Activated CD8-positive, alpha-beta memory T cell treated with anti-CD3 and anti-CD28 coated beads, Interleukin-2, amount 50 U/mL, for 4 hours (primary cell): ENCODE measurements at places on chromosomes 7 and 10.

GRCh38 chr10:74255214-74255613 lies 104.2 kb downstream of the ADK start:
- DNase-seq, result no peak

DNA sequence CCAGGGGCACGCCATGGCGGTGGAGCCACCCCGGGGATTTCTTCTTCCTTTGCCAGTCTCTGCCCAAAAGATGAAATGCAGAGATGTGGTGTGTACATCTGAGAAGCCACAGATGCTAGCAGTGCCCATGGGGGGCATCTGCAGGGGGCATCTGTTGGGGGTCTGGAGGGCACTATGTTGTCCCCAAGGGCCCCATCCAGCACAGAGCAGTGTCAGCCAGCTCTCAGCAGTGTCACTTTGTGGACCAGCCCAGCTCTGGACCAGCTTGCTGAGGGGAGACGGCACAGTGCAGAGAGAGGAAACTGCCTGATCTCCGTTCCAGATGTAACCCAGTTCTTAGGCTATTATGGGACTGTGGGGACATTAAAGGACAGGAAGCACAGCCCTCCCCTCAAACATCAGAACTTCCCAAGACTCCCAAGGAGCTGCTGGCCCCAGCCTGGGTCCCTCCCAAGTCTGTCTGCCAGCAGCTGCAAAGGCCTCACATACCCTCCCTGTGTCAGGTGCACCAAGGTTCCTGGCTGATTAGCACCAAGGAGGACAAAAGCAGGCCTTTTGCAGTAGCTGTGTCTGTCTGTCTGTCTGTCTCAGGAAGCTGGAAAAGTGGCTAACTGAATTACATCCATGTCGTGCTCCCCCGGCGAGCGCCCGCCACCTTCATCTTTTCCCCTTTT lies 536.5 kb downstream of the PTPRN2 start:
- no peak for DNase-seq

DNA sequence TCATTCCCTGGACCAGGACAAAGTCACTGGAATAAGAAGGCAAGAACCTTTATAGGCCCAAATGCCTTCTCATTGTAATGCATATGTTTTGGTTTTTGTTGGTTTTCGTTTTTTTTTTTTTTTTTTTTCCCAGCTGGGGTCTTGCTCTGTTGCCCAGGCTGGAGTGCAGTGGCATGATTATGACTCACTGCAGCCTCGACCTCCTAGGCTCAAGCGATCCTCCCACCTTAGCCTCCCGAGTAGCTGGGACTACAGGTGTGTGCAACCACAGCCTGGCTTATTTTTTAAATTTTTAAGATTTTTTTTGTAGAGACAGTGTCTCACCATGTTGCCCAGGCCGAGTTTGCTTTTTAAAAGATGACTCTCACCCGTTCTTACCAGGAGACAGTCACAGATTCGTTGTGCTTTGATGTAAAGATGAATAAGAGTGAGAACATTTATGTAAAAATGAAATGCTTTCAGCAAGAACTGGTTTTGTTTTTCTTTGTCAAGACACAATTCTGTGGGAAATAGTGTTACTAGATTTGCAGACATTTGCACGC lies 7.6 kb downstream of the IQCE start:
- no peak for DNase-seq

GRCh38 chr10:114714281-114714741 lies 56.2 kb upstream of the ABLIM1 start:
- no peak for DNase-seq

DNA sequence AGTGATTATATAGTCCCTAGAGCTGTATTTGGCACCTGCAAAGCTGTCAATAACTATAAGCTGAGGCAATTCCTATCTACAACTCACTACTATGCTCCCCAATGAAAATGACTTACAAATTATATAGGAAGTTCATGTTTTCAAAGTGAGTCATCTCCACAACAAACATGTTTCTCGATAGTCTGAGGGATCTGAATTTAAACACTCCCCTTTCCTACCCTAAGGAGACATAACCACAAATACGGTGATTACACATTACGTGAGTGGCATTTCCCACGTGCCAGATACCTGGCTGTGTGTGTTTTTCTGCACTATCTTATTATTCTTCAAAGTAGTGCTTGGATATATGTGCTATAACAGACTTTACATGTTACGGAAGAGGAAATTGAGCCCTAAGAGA lies 122.5 kb upstream of the C1QL3 start:
- no peak for DNase-seq

GRCh38 chr7:17058568-17058967 lies 176.8 kb upstream of the AGR3 start:
- no peak for DNase-seq

GRCh38 chr10:124693396-124693795 lies 50.8 kb downstream of the FAM53B start:
- DNase-seq, result no peak

DNA sequence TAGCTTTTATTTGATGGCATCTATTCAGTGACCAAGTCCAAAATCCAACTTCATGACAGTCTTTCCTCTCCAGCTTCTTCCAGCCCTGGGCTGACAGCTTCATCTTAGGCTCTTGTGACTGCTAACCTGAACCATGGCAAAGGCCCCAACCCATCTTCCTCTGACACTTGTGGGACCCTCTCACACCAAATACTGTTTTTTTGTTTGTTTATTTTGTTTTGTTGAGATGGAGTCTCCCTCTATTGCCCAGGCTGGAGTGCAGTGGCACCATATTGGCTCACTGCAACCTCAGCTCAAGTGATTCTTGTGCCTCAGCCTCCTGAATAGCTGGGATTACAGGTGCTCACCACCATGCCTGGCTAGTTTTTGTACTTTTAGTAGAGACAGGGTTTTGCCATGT lies 265.2 kb downstream of the GATA3 start:
- no peak for DNase-seq

DNA sequence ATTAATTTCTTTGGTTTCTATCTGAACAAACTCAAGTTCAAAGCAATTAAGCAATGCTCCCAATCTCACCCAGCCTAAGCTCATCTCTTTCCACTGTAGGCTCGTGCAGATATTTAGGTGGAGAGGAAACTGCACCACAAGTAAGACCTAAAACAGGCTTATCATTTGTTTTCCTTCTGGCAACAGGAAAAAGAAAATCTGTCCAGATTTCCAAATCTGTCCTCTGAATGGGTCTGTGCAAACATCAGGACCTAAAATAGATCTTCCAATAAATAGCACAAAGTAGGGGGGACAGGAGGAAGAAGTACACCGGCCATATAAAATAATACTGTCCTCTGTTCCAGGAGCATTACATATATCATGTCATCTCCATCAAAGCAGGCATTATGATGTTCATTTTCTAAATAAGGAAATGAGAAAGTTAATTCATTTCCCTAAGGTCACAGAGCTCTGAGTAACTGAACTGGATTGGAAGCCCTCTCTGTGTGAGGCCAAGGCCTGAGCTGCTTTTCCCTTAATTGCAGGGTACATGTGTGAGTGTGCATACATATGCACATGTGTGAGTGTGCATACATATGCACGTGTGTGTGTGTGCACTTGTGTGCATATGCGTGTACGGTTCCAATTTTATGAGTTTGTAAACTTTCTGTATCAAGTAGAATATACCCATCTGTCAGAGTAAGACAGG lies 92.8 kb upstream of the PARD3 start:
- no peak for DNase-seq

DNA sequence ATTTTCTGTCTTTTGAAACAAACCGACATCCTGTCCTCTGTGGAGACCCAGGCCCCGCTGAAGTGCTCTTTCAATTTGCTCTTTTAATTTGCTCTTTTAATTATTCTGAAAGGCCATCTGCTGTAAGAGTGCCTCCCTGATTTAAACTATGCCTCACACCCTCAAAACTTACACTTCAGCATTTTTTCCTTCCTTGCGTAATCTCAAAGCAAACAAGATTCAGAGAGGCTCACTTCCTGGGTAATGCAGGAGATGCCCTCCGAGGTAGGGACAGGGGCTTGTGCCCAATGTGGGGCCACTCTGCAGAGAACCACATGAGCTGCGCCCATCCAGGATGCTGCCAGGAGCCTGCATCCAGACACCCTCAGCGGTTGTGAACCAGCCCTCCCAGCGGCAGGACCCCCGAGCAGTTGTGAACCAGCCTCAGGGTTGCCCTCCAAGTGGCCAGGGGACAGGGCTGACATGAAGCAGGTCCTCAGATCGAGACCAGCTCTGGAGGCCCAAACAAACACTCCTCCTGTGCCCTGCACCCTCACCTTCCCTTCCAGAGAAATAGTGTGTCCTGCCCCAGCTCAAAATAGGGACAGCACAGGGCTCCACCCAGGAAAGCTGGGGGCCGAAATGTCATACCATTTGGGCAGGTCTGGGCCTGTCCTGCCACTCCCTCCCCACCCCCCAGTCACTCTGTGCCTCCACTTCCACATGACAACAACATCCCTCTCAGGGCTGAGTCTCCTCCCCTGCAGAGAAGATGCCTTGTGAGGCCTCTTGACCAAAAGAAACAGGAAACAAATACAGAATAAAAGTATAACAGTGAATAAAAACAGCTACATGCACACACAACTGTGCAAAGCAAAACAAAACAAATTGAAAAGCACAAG lies 190.4 kb downstream of the PTPRN2 start:
- no peak for DNase-seq

- no peak for DNase-seq
These were observed 84.8 kb downstream of the FAM53B start for GRCh38 chr10:124659380-124659779.

GRCh38 chr7:78176171-78176570 lies 377.6 kb downstream of the PHTF2 start:
- no peak for DNase-seq

GRCh38 chr7:12389089-12389700 lies 14.5 kb downstream of the VWDE start:
- DNase-seq, result no peak

DNA sequence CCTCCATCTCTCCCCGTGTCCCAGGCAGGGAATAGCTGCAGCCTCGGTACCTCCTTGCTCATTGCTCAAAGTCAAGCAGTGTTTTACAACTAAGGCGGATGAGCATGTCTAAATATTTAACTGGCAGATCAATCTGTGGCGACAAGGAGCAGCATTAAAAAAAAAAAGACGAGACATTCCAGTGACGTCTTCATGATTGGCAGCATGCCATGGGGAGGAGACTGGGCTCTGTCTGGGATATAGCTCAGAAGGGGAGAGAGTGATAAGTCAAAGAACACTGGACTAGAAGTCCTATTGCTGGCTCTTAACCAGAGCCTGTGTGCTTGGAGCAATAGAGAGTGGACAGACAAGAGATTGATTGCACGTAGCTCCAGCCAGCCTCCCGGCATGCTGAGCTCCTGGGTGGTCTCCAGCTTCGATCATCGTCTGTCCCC lies 287.5 kb upstream of the PODXL start:
- DNase-seq, result no peak

GRCh38 chr7:22782616-22783232 lies 39.9 kb downstream of the TOMM7 start:
- peak; percentile 64 for DNase-seq

DNA sequence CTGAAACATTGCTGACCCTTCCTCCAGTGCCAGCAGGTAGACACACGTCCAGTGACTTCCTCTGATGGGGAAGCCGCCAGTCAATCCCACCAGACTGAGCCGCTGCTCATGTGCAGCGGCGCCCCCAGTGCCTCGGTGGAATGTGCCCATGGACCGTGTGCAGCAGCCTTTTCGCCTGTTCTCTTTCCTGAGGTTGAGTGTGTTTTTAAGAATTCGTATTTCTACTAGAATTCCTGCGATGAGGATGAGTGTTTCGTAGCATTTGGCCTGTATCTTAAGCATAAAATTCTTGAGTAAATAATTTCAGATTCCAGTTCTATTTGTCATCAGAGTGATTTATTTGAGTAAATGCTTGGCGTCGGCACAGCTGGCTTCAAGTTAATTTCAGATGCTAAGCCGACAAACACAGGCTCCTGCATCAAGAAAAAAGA lies 35.4 kb downstream of the BNIP3 start:
- DNase-seq, result no peak

- DNase-seq, result peak; percentile 47
These were observed 4.8 kb upstream of the POLR1F start for GRCh38 chr7:19713676-19714075.

DNA sequence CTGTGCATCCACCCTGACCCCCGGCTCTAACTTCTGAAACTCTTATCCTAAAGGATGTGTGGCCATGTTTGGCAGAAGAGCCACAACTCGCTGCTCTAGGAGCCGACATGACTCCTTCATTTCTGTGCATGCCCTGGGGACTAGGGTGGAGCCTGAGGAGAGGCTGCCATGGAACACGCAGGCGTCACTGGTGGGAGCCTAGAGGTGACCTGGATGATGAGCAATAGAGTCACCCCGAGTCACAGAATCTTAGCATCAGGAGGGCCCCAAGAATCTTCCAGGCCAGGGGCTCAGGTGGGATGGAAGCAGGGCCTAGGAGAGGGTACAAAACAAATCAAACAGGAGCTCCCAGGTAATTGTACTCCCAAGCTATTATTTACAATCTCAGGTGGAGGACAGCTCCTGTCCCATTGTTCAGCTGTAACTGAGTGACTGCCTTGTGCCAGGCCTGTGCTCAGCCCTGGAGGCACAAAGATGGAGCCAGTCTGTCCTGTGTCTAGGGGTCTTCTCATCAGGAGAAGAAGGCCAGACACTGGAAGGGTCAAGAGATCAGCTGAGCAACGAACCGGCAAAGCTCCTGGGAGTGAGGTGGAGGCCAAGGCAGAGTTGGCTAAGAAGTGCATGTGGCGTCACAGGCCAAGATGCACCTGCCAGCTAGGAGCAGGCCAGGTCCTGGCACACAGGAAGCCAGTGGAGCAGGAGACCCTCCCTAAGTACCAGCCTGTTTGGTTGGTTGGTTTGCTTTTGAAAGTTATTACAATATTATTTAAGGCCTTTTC lies 5.8 kb upstream of the ZNF22 start:
- no peak for DNase-seq

DNA sequence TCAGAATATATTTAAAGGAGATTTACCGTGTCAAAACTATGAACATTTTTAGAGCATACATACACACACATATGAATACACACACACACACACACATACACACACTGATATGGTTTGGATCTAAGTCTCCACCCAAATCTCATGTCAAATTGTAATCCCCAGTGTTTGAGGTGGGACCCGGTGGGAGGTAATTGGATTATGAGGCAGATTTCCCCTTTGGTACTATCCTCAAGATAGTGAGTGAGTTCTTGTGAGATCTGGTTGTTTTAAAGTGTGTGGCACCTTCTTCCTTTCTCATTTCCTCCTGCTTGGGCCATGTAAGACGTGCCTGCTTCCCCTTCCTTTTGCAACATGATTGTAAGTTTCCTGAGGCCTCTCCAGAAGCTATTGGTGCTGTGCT lies 515.0 kb upstream of the ZMIZ1 start:
- no peak for DNase-seq

DNA sequence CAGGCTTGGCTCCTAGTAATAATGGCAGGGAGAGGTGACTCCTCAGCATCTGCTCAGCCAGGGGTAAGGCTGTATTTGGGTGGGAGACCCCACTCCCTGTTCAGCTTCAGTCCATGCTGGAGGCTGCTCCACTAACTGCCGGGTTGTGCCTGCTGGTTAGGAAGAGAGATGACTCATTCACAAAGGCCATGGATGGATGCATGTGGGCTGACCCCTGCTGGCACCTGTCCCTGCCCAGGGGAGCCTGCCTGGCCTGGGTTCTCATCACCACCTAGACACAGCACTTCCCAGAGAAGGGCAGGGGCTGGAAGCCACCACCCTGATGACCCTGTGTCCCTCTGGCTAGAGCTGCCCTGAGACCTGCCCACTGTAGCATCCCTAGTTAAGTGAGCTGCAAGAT lies 59.0 kb downstream of the VSTM4 start:
- no peak for DNase-seq

- no peak for DNase-seq
These were observed 255.0 kb downstream of the RPS24 start for GRCh38 chr10:78288663-78289062.
